ENCODE measurements at places on chromosomes 3 and 15.

DNA sequence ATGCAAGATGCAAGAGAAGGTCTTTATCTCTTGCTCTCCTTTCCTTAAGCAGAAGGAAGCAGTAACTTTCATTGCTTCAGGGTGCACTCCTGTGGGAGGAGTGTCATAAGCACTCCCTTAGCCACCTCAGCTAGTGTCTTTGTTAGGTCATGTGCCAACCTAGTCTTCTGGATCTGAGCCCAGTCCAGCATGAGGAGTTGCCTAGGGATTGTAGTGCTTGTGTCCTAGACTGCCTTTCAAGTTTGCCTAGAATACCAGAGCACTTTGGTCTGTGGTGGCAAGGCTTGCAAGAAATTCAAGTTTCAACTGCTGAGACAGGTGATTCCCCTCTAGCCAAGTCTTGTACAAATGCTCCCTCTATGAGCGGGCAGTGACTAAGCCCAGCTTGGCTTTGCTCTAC, 633.6 kb downstream of the ZNF385D start:
- DNase-seq: no peak

GRCh38 chr15:52436981-52437380, 91.7 kb downstream of the MYO5A start:
- DNase-seq: no peak

- no peak for DNase-seq
These were observed 28.2 kb downstream of the SLCO3A1 start for GRCh38 chr15:91881569-91882297.

GRCh38 chr3:4517643-4518311, 24.6 kb downstream of the ITPR1 start:
- no peak for DNase-seq

GRCh38 chr3:132650153-132650552, 9.5 kb downstream of the ACAD11 start:
- no peak for DNase-seq

DNA sequence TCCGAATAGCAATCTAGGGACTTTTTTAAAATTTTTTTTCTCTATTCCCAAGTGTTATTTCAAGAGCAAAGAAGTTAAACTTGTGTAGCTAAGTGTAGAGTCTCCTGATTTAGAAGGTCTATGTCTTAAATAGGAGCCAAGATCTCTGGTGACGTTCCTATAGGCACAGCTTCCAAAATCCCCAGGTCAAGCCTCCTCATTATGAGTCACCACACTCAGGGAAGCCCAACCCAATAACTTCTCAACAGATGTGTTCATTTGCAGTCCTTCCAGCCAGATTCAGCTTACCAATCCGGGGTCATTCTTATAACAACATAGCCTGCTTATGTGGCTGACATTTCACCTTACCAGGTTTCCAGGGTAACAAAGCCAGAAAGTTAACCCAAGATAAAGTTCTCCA, 270.3 kb downstream of the IL5RA start:
- DNase-seq: no peak

- DNase-seq: no peak
These were observed 35.0 kb upstream of the ARID3B start for GRCh38 chr15:74505837-74506514.

DNA sequence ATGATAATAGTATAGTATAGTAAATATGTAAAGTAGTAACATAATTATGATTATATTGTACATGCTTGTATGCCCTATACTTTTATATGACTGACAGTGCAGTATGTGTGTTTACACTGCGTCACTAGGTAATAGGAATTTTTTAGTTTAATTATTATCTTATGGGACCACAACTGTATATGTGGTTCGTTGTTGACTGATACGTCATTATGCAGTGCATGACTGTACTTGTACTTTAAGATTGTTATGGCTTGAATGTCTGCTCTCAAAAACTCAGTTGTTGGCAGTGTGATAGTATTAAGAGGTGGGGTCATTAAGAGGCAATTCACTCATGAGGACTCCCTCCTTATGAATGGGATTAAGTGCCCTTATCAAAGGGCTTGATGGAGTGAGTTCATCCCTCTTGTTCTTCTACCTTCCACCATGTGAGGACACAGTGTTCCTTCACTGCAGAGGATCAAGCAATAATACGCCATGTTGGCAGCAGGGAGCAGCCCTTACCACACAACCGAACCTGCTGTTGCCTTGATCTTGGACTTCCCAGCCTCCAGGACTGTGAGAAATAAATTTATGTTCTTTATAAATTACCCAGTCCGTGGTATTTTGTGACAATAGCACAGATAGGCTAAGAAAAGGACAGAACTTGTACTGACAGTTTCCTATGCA, 152.2 kb downstream of the NEK11 start:
- DNase-seq: no peak

GRCh38 chr3:37559461-37559860, 302.2 kb upstream of the CTDSPL start:
- no peak for DNase-seq

DNA sequence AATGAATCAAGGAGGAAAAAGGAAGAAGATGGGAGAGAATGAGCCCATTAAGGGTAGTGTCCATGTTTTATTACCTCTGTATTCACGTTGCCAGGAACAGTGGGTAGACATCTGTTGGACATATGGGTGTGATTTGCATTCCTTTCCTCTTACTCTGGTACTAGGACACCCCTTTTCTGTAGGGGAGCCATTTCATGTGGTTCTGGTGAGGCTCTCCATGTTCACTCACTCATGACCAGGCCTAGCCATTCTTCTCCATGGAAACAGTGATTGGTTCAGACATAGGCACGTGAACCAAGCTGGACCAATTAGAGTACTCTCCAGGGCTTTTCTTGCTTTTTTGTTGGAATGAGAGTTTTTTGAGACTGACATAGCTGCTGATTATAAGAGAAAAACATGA, 39.6 kb upstream of the PDCD6IP start:
- no peak for DNase-seq

GRCh38 chr15:98855067-98855814, 152.4 kb downstream of the PGPEP1L start:
- DNase-seq: no peak

GRCh38 chr3:24135280-24135679, 190.2 kb downstream of the NR1D2 start:
- DNase-seq: no peak

- DNase-seq: no peak
These were observed 10.0 kb downstream of the DUSP7 start for GRCh38 chr3:52046186-52046901.

DNA sequence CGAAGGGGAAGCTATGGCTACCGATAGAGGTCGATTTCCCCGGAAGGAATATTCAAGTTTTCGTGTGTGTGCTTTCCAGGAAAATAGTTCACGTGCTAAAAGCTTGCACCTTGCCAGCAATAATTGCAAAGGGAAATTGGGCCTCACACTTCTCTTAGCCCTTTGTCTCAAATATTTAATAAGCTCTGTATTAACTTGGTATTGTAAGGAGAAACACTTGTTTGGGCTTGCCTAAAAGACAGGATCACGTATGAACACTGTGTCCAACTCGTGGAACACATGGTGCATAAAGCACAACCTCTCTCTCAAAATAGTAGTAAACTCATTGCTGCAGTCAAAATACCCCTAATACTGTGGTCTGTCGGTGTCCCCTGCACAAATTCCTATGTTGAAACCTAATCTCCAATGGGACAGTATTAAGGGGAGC, 352 bp upstream of the TMF1 start:
- DNase-seq: no peak

DNA sequence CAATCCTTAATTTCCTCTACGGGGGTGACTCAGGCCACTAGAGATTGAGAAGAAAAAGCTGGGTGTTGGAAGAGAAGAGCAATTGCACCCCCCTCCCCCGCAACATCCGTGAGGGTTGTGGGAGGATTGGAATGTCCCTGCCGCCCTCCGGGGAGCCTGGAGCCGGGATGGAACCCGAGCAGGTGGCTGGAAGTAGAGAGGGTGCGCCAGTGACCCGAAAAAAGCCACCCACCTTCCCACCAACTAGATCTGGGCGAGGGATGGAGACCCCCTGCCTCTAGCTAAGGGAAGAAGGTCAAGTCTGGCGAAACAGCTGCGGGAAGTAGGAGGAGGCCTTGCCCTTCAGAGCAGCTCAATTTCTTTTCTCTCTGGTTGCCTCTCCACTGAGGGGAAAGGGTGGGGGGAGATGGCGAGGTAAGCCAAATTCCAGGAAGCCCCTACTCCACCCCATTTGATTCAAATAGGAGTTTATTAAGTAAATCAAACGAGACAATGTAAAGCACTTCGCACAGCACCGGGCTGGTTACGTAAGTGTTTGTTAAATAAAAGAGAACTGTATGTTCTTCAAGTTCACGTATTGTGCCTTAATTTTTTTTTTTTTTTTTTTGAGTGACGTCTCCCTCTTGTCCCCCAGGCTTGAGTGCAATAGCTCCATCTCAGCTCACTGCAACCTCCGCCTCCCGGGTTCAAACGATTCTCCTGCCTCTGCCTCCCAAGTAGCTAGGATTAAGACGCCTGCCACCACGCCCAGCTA, 1.1 kb upstream of the WWTR1 start:
- no peak for DNase-seq

- no peak for DNase-seq
These were observed 70.0 kb downstream of the NOX5 start for GRCh38 chr15:69084404-69085030.

DNA sequence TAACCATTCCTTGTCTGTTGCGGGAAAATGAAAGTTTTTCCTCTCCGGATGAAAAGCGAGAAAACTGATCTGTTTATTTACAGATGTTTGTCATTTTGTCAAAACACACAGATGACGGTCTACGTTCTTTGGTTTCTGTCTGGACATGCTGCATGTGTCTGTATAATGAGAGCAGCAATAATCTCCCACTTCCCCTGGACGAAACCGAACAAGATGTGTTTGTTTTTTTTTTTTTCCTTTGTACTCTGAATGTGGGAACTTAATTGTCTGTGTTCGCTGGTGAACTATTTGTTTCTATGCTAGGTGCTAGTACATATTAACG, 33.6 kb downstream of the PTPRG start:
- no peak for DNase-seq

- DNase-seq: no peak
These were observed 75.3 kb upstream of the LRRFIP2 start for GRCh38 chr3:37249717-37250116.

GRCh38 chr15:81268881-81269601, 54.9 kb downstream of the STARD5 start:
- no peak for DNase-seq

DNA sequence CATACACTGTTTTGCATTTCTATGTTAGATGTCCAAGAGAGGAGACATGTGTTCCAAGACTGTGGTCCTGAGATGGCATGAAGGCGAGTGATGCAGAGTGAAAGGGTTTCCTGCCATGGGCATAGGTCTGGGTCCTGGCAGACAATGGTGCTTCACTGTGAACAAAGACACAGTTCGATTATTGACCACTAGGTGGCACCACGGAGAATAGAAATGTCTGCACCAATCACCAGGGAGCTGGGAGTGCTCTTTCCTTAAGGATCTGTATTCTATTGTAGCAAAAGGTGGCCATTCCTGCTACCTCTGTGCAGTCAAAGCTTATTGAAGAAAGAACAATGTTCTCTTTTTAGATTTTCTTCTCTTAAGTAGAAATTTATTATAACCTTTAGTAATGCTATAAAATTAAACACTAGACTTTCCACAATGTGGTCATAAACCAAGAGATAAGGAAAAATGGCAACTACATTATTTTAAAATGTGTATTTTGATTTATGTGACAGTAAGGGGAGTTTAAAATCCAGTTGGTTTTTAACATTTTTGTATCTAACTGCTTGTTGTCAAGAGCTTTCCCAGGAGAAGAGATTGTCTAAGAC, 88.7 kb downstream of the GABRG3 start:
- peak; percentile 38 for DNase-seq

- DNase-seq: no peak
These were observed 10.4 kb upstream of the FMN1 start for GRCh38 chr15:33204926-33205325.

Data from NCI-H2081 treated with DMSO at 0.1 percent for 48 hours (cell line).